HuH-7 (cell line): ENCODE measurements at places on chromosomes 12 and 14.

DNA sequence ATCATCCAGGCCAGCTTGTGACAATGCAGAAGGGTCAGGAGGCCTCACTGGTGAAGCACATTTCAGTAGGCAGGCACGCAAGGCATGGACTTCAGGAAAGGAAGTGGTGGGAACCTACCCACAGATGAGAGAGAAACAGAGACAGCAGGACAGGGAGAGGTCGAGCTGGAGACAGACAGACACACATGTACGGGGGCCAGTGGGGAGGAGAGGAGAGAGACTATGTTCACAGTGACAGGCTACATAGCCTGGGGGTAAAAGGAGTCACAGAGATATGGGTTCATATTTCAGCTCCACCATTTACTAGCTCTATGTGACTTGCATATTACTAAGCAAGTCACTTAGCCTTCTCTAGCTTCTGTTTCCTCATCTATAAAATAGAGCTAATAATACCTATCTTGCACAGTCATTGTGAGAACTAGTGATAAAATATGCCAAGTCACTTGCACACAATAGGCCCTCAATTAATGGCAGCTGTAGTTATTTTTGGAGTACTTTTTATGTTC lies 91.1 kb upstream of the FUT8 start:
- DNase-seq = no peak

- peak; percentile 73 for DNase-seq
These were observed 395 bp upstream of the BRI3BP start for GRCh38 chr12:124992874-124993625.

DNA sequence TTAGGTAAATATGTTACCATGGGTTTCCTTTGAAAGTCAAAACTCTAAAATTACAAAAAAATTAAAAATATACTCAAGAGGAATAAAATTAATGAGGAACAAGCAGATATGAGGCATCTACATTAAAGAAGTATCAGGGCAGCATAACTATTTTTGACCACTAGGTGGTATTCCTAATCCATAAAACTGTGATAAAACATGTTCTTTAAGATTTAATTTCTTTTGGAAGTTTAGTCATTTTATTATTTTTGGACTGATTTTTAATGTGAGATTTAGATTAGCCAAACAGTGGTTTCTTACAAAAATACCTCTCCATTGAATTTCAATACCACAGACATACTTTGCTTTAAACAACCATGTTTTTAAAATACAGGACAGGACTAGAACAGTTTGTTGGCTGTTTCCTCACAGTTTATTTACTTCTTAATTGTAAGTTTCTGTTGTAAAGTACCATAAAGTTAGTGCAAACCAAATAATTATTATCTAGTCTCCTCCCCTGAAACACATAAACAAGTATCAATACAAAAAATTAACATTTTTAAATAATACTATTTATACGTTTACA lies 49.8 kb downstream of the NTS start:
- DNase-seq = no peak

- peak; percentile 22 for DNase-seq
These were observed 688 bp downstream of the ULK1 start for GRCh38 chr12:131894981-131895639.

DNA sequence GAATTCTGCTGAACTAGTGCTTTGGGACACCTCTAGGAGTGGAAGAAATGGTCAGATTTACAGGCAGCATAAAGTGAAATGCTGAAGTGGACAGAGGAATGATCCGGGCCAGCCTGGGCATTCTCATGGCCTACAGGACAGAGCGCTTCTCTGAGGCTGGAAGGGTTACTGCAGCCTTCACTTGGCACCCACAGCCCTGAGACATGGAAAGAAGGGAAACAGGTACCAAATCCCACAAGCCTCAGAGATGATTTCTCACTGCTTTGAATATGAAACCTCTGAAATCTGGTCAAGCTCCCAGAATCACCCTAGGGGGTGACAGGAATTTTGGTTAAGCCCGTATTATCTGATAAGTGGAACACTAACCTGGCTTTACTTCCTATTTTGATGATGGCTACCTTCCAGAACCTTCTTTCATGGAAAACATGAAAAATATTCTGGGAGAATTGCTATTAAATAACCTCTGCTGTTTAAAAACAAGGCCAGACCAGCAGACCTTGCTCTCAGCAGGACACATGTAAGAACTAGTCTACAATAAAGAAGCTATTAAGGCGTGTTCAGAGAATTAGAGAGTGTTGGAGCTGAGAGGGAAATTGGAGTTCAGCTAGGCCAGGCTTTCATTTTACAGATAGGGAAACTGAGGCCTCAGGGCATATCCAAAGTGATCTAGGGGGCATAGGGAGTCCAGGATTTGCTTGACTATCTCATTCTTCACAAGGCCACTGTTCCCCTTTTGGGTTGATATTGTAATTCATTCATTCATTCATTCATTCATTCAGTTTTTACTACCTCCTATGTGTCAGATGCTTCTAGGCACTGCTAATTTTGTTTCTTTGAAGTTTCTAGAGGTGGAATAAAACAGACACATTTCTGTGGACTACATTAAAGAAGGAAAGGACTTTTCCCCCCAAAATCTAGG lies 281.5 kb downstream of the ZFP36L1 start:
- DNase-seq = no peak

- no peak for DNase-seq
These were observed 997 bp downstream of the CYP27B1 start for GRCh38 chr12:57765698-57766463.

GRCh38 chr12:127300075-127300474 lies 966.9 kb upstream of the TMEM132C start:
- no peak for DNase-seq

- no peak for DNase-seq
These were observed 8.7 kb downstream of the DRAM1 start for GRCh38 chr12:101885912-101886561.

- DNase-seq = no peak
These were observed 117.4 kb upstream of the RTL1 start for GRCh38 chr14:101020834-101021370.

- no peak for DNase-seq
These were observed 218.6 kb upstream of the ATP2B1 start for GRCh38 chr12:89927226-89927698.

DNA sequence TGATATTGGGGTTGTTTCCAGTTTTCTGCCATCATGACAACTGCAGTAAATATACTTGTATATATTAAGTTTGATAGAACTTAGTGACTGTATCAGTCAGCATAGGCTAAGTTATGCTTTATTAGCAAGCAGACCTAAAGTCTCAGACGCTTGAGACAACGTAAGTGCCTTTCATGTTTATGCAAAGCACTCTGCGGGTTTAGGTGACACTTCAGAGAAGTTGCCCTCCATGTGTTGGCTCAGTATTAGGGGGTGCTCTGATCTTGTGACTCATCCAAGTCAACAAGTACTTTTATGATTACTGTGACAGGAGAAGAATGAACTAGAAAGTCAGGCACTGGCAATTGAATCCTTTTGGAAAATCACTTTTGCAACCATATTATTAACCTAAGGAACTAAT lies 13.3 kb upstream of the OTOGL start:
- no peak for DNase-seq

GRCh38 chr12:93980711-93981110 lies 167.7 kb upstream of the PLXNC1 start:
- no peak for DNase-seq

DNA sequence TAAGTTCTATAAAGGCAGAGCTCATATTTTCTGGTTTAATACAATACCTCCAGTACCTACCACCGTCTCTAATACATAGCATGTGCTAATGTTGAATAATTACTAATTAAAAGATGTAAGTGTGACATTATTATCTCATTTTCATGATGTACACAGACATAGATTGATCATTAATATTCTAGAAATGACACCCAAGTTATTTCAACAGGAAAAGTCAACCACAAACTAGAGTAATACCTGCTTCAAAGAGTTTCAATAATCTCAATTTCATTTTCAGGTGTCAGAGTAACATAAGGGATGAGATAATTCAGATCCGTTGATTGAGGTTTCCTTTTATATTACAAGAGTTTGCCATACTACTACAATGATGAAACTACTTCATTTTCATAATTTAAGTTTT lies 388.9 kb downstream of the SOX5 start:
- DNase-seq = no peak

DNA sequence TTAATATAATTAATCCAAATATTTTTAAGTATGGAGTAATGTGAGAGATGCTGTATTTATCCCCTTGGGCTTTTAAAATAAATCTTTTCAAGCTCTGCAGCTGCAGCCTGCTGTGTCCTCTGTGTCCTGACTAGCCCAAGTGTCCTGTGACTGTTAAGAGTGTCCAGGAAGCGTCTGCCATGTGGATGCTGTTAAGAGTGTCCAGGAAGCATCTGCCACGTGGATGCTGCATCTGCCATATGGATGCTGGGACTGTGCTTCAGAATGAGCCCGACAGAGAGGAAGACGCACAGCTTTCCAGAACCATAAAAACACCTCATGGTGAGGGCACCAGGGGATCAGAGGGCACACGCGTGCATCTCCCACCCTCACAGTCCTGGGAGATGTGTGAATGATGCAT lies 307.2 kb downstream of the ADGRD1 start:
- no peak for DNase-seq

DNA sequence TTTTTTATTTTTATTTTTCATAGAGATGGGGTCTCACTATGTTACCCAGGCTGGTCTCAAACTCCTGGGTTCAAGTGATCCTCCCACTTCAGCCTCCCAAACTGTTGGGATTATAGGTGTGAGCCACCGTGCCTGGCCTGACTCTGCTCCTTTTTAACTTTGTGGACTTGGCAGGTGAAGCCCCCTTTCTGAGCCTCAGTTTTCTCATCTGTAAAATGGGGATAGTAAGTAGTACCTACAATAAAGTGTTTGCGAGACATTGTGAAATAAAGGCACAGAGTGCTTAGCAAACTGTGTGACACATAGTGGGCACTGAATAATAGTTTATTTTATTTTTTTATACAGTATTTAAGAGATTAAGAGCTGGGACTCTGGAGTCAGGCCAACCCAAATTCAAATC lies 21.1 kb upstream of the MED13L start:
- DNase-seq = no peak

DNA sequence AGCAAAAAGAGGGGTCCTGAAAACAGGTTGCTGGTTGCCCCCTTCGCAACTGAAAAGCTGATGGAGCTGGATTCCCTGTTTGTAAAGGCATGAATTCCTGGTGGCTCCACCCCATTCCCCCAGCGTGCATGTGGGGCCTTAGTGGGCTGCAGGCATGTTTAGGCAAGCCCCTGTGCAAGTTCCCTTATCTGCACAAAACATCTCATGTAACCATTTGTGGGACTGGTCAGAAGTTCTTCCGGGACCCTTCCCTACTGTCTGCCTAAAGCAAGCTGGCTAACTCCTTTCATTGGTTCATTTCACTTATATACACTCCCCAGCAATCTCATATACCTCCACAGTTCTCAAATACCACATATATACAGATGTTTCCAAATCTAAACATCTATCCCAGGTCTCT lies 24.0 kb upstream of the HIGD1C start:
- no peak for DNase-seq

DNA sequence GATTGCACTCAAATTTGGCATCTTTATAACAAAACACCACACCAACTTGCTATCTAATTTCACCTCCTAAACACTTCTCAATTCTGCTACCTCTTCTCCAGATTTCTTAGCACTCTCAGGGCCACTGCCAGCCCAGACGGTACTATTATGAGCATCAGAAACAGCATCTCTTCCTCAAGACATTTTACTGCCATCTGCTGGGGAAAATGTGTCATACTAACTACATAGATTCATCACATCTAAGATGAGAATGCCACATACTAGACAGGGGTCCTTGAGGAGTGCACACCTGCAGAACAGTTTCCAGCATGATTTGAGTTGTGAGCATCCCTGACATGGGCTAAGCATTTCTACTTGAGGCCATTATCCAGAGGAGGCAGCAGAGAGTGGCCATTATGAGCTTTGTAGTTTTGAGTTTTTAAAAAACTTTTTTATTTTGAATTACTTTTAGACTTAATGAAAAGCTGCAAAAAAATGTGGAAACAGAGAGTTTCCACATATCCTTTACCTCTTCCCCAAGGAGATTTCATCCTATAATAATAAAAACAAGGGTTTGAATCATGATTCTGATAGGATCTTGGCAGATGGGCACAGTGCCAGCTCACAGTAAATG lies 15.1 kb upstream of the GRIP1 start:
- DNase-seq = peak; percentile 15

GRCh38 chr14:76937181-76938091 lies 91.1 kb downstream of the IRF2BPL start:
- no peak for DNase-seq

- DNase-seq = no peak
These were observed 86.6 kb downstream of the TBC1D30 start for GRCh38 chr12:64911081-64911480.

GRCh38 chr14:29301571-29301970 lies 535.0 kb downstream of the FOXG1 start:
- no peak for DNase-seq

- no peak for DNase-seq
These were observed 15.8 kb upstream of the ORAI1 start for GRCh38 chr12:121610239-121611149.

DNA sequence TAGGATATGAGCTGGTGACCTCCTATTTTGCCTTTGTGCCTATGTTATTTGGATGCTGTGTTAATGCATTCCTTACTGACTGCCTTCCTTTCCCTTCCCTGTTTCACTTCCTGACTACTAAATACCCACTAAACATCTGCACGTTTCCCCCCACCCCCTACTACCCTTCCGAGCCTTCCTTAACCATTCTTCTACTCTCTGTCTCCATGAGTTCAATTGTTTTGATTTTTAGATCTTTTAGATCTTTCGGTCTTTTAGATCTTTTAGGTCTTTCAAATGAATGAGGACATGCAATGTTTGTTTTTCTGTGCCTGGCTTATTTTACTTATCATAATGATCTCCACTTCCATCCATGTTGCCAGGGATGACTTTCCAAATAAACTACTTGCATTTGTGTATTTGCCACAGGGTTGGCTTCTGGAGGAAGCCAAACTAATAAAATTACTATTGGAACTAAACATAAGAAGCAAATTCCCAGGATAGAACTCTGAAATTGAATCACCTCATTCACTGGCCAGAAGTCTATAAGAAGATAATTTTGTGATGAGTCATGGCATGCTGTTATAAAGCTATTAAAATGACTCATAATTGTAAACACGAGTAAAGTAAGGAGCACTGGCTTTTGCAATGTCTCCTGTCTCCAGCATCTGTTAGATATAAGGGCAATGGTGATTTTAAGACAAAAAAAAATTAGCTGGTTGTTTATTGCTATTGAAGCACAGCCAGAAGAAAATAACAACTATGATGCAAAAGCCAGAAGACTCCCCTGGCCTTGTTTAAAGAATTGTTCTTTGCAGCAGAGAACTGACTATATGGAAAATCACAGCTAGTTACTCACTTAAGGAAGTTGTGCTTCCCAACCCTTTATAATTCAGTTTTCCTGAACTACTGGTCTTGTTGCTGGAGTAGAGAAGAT lies 586.3 kb downstream of the LRFN5 start:
- no peak for DNase-seq
